ENCODE measurements at places on chromosomes 7 and 10.

DNA sequence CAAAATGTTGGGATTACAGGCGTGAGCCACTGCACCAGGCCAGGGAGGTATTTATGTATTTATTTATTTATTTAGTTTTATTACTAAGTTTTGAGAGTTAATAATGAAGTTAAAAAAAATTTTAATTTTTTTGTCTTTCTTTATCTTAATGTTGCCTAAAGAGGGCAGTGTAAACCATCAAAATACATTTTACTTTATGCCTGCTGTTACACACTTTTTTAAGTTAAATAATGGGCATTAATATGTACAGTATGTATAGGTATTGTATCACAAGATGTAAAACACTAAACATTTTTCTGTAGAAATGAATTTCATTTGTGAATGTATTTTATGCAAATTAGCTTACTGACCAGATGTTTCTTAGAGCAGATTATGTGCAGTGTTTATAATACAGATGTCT, 129.4 kb downstream of the AASS start:
- no peak for DNase-seq

DNA sequence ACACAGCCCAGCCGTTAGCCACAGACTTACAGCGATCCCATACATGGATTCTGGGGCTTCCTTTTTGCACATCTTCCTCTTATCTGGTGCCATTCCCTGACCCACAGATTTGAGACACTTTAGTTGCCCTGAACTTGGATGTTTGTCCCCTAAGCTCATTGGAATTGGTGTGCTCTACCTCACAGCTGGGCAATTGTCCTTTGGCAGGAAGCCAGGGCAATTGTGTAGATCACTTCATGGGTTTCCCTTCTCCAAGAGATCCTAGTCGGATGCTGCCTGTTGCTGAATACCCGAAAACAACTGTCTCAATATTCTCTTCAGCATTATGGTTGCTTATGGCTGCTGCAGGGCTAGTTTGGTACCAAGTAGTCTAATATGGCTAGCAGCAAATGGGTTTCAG, 470.7 kb upstream of the MKI67 start:
- no peak for DNase-seq

- no peak for DNase-seq
Observed at GRCh38 chr7:27164045-27164366, 1.3 kb downstream of the HOXA9 start.

GRCh38 chr7:151624246-151624928, 104.7 kb upstream of the RHEB start:
- no peak for DNase-seq

DNA sequence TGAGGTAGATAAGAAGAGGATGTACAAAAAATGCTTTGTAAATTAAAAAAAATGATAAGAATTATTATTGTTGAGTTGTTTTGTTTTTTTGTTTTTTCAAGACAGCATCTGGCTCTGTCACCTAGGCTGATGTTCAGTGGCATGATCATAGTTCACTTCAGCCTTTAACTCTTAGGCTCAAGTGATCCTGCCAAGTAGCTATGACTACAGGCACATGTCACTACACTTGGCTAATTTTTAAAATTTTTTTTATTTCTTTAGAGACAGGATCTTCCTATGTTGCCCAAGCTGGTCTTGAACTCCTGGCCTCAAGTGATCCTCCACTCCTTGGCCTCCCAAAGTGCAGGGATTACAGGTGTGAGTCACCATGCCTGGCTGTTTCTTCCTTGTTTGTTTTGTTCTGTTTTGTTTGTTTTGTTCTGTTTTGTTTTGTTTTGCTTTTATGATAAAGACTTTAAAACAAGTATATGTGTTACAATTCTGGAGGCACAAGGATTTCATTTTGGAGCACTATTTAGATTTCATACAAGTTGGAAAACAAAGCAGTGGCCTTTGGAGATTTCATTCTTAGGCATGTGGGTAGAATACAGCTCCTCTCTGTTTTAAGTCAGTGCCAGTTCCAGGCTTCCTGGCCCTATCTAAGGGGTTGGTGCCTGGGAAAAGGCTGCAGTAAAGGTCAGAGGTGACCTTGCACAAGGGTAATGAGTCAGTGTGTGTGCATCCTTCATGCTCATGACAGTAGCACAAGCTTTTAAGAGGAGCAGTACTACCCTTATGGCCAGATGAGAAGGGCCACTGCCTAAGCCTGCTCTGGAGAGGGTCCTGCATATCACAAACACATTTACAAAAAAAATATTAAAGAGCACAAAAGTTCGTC, 17.9 kb downstream of the FGFBP3 start:
- no peak for DNase-seq

DNA sequence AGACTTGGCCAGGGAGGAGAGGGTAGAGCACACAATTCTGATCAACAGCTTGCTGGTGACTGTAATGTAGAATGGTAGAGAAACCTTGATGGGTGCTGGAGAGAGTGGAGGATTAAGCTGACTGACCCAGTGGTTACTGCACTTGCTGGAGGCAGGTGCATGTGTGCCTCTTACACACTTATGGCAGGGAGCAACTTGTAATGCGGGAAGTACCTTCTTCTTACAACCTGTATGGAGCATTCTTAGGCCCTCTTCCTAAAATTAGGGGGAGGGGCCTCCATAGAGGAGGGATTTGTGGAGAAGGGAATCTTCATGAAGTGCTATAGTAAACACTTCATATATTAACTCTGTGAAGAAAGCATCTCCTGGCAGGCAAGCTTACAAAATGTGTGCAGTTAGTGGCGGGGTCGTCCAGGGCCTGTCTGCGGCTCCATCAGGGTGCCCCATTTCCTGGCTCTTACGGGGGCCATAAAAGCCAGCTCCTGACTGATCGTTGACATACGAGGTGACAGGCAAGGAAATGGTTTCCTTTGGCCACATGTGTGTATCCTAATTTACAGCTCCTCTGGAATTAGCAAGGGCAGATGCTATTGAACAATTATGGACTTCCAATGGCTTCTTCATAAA, 113.5 kb downstream of the RTKN2 start:
- DNase-seq, result no peak

GRCh38 chr7:75054744-75055143, 18.9 kb downstream of the RCC1L start:
- no peak for DNase-seq

DNA sequence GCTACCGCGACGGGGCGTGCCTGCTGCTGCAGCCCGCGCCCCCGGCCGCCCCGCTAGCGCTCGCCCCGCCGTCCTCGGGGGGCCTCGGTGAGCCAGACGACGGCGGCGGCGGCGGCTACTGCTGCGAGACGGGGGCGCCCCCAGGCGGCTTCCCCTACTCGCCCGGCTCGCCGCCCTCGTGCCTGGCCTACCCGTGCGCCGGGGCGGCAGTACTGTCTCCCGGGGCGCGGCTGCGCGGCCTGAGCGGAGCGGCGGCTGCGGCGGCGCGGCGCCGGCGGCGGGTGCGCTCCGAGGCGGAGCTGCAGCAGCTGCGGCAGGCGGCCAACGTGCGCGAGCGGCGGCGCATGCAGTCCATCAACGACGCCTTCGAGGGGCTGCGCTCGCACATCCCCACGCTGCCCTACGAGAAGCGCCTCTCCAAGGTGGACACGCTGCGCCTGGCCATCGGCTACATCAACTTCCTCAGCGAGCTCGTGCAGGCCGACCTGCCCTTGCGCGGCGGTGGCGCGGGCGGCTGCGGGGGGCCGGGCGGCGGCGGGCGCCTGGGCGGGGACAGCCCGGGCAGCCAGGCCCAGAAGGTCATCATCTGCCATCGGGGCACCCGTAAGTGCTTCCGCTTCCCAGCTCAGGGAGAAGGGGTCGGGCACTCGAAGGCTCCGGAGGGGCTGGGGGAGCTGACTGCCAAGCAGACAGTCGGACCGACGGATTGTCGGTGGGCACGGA, 761 bp downstream of the PTF1A start:
- DNase-seq, result no peak

DNA sequence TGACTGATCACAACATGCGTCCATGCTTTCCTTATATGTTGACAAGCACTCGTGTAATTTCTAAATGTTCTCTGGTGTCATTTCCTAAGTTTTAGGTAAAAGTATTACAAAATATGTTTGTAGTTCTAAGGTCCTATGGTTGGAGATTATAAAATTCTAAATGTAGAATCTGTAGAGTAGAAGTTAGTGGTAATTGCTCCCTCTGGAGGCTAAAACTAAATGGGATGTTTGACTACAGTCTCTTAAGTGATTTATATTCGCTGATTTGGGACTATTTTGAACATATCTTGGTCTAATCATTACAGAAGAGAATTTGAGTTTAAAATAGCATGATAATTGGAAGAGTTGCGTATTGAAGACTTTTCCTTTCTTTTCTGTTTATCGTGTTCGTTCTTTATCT, 74.1 kb downstream of the ZMYND11 start:
- no peak for DNase-seq

DNA sequence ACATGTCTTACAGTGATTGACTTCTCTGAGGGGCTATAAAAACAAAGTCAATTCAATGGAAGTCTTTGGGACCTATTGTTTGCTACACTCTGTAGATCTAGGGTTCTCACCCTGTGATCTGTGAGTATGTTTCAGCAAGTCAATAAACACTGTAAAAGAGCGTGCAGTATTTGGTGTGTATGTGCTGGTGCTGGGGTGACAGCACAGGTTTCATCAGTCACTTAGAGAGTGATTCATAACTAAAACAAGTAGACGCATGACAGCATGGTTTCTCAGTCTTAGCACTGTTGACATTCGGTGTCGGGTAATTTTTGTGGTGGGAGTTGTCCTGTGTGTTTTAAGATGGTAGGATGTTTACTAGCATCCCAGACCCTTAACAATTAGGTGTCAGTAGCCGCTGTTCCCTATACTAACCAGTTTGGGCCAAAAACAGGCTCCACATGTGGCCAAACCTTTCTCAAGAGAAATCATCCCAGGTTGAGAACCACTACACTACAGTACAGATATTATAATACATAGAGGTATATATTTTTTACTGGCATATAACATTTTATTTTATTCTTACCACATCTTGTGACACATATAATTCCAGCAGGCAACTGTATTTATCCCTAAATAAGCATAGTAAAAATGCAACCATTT, 411.8 kb downstream of the ARL4A start:
- no peak for DNase-seq

- no peak for DNase-seq
Observed at GRCh38 chr10:20908391-20908790, 11.3 kb upstream of the NEBL start.

- DNase-seq, result no peak
Observed at GRCh38 chr10:100528123-100528886, 1.4 kb downstream of the NDUFB8 start.

GRCh38 chr7:11192506-11192905, 218.8 kb downstream of the PHF14 start:
- DNase-seq, result no peak

DNA sequence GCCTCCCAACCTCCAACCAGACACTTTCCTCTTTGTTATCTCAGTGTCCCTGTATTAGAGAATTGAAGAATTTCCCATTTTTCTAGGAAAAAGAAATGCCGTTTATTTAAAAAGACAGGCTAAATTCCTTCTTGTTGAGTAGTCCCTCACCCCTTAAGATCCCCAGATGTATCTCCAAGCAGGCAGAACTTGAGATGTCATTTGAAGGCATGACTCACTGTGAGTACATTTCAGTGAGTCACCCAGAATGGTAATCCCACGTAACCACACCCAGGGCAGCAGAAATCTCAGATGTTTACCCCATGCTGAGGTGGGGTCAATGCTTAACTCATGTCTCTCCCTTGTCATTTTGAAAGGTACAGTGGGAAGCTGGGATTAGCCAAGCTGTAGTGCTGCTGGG, 4.4 kb downstream of the ZNF655 start:
- no peak for DNase-seq

GRCh38 chr10:97882142-97883091, 32.8 kb downstream of the GOLGA7B start:
- DNase-seq, result peak; percentile 9

- no peak for DNase-seq
Observed at GRCh38 chr7:27251136-27251651, 8.6 kb downstream of the EVX1 start.

DNA sequence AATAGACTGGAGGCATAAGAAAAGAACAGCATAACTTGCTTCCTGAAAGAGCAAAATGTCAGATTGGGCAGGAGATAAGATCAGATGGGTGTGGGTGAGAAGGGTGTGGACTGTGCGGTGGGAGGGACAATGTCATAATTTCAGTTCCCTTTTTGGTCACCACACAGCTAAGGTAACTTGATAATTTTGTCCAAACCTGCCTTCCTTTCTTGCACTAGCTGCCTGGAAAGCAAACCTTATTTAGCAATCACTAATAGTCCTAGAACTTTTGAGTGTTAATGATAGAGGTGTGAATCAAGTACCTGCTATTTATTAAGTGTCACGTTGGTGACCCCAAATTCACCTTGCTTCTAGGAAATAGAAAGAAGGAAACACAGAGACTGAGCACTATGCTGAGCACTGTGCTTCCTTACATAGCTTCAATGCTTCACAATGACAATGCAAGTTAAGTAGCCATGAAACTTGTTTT, 72.4 kb upstream of the SP4 start:
- DNase-seq, result peak; percentile 55

GRCh38 chr10:47158116-47159071, 141.6 kb upstream of the GDF10 start:
- no peak for DNase-seq

- DNase-seq, result no peak
Observed at GRCh38 chr10:130043491-130043890, 67.1 kb downstream of the C10orf143 start.

DNA sequence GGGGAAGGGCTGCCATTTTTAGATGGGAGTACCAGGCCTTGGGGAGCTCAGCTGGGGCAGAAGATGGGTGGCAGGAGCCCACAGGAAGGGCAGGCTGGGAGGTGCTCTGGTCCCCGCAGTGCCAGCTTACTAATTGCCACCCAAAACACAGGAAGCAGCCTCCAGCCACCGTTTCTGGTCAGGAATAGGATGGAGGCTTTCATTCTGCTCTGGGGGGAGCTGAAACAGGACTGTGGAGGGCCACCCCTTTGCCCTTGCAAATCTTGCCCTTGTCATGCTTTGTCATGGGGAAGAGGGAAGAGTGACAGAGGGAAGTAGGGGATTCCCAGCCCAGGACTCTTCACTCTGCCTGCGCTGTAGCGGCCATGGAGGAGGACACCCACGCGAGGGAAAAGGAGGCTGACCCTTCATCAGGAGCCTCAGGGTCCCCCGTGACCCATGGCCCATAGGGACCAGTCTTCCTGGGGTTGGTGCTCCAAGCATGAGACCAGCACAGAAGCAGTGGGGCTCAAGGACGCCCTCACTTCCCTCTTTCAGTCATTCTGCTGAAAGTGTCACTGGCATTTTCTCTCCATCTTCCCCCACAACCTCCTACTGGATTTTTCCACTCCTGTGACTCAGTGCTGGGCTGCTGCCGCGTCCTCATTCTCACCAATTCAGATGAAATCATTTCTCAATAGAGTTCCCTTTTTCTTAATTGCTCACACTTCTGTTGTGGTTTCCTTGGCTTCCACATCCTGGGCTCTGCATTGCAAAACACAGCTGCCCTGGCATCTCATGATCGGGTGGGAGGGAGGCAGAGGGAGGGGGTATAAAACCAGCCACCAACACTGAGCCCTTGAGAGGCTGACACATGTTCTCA, 61.9 kb downstream of the MKI67 start:
- peak; percentile 87 for DNase-seq

DNA sequence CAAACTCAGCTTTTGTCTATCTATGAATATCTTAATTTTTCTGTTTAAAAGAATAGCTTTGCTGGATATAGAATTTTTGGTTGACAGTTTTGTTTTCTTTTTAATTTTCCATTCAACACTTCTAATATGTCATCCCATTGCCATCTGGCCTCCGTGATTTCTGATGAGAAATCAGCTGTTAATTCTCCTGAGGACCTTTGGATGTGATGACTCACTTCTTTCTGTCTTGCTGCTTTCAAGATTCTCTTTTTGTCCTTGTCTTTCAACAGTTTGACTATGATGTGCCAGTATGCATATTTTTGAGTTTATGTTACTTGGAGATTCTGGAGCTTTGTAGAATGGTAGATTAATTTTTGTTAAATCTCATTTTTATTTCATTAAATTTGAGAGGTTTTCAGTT, 38.4 kb downstream of the ZNF518A start:
- no peak for DNase-seq
